Sciatic nerve (tissue), 2 donors: ENCODE measurements at places on chromosomes 13 and 19.

DNA sequence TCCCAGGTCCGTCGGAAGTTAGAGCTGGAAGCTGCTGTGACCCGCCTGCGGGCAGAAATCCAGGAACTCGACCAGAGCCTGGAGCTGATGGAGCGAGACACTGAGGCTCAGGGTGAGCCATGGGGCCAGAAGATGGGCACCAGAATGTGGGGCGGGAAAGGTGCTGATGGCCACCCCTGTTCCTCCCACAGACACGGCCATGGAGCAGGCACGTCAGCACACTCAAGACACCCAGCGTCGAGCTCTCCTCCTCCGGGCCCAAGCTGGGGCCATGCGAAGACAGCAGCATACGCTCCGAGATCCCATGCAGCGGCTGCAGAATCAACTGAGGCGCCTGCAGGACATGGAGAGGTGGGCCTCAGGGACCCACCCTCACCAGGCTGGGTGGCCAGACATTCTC, 2.5 kb downstream of the HAUS5 start:
- no peak for DNase-seq

DNA sequence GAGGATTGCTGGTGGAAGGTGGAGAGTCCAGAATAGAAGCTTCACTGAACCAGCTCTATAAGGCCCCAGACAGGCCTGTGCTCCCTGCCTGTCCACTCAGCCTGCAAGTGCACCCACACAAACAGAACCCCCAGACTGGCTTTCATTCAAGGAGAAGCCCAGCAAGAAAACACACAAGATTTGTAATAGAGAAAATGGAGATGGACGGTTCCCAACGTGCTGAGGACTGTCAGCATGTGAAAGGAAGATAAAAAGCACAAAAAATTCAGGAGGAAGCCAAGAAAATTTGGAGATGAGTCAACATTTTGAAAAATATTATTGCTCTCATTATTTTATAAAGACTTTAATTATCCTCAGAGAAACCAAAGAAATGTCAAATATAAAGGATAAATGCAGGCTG, 218.2 kb upstream of the SLC10A2 start:
- DNase-seq = no peak

GRCh38 chr19:46878613-46879375, 18.0 kb downstream of the ARHGAP35 start:
- DNase-seq = no peak

- peak; percentile 97 for DNase-seq
Measured at GRCh38 chr19:46717034-46717715, at the start of gene PRKD2. PRKD2 (minus strand) TSS chr19:46717114; CDS start chr19:46716370, 744 bp downstream.

DNA sequence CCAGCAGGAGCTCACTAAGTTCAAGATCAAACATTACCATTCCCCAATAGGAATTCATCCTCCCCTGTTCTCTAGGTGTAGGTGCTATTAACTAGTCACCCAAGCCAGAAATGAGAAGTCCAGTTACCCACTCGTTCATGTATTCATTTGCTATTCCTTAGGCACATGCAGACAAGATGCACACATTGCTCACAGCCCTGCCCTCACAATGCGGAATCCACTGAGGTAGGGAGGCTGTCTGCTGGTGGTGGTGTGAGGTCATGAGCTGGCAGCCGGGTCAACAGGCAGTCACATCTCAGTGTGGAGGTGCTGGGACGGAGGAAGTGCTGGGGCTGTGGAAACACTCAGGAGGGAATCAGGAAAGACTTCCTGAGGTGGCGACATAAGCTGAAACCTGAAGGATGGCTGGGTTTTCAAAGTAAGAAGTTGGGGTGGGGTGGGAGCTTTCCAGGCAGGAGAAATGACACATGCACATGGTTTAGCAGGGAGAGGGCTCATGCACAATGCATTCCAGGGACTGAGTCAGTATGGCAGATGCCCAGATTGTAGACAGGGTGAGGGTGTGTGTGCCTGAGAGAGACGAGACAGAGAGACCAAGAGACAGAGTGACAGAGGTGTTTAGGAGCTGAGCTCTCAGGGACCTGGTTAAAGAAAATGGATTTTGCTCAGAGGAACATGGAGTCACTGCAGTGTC, 117.6 kb downstream of the USP12 start:
- no peak for DNase-seq

DNA sequence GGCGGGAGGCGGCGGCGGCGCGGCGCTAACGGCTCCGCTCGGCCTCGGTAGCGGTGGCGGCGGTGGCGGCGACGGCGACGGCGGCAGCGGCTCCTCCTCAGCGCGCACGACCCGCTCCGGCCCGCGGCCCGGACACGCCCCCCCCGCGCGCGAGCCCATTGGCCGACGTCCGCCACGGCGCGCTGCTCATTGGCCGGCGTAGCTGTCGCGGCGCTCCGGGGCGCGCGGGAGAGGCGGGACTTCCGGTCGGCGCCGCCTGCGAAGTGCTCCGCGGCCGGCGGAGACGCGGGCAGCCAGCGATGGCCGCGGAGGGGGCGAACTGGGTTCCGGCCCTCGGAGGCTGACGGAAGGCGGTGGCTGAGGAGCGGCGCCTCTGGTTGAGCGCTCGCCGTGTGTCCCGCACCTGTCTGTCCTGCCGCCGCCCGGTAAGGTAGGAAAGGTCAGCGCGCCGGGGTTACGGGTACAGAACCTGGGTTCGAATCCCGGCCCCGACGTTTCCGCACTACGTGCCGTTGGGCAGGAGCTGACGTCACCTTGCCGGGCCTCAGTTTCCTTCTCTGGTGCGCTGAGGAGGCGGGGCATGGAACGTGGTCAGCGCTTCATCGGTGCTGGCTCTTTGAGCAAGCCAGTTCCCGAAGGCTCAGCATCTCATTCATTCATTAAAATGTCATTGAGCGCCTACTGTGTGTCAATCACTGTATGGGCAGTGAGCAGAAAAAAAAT, at the start of gene ELAVL1:
ELAVL1 (minus strand) TSS at position 108 of the 723 bp plus-strand sequence. CDS start 13,826 bp downstream, outside the sequence.
- peak; percentile 92 for DNase-seq

DNA sequence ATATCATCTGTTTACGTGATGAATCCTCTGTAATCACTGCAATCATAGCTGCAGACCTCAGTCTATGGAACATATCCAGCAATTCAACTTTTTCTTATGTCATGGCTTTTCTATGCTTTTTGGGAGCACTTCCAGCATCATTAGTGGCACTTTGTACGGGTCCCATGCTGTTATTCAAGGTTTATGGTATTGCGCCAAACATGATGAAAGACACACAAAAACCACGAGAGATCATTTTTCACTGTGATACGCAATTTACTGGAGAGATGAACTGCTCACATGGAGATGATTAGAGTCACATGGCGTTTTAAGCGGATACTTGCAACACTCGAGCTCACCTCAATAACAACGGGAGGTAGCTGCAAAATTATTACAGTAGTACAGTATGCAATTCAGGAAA, 2101.7 kb upstream of the PCDH20 start:
- no peak for DNase-seq

- DNase-seq = no peak
Measured at GRCh38 chr19:28971049-28971448, 241.9 kb downstream of the UQCRFS1 start.

DNA sequence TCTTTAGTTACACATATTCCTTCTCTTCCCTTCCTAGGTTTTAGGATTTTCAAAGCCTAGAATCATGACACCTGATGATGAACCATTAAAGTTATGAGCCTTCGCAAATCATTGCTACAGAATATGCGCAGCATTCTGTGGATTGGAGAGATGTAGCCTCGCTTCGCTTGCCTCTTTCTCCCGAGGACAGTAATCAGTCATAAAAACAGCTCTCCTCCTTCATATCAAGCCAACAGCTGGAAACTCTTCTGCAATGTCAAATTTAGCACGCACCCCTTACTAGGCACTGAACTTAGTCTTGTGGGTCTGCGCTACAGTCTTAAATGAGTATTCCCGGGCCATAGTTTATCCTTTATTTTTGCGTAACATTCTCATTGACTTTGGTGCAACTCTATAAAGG, 79.6 kb downstream of the DACH1 start:
- no peak for DNase-seq

DNA sequence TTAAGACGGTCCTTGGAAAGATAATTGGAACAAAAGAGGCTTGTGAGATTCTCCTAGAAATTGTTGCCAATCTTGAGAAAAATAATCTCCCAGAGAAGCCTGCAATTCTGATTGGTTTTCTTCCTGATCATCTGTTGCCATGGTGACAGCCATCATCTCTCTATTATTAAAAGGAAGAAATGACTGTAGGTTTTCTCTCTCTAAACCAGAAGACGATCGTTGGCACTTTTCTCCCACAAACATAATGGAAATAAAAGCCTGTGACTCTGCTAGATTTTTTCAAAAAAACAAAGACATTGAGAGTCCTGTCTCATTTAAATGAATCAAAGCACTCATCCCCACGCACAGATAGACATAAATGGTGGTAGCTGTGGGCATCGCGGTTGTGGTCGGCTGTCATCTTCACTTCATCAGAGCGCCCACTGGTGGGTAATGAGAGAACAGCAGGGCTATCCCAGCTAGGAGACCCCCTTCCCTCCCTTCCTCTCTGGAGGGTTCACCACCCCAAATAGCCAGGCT, 21.7 kb upstream of the CALM3 start:
- no peak for DNase-seq

DNA sequence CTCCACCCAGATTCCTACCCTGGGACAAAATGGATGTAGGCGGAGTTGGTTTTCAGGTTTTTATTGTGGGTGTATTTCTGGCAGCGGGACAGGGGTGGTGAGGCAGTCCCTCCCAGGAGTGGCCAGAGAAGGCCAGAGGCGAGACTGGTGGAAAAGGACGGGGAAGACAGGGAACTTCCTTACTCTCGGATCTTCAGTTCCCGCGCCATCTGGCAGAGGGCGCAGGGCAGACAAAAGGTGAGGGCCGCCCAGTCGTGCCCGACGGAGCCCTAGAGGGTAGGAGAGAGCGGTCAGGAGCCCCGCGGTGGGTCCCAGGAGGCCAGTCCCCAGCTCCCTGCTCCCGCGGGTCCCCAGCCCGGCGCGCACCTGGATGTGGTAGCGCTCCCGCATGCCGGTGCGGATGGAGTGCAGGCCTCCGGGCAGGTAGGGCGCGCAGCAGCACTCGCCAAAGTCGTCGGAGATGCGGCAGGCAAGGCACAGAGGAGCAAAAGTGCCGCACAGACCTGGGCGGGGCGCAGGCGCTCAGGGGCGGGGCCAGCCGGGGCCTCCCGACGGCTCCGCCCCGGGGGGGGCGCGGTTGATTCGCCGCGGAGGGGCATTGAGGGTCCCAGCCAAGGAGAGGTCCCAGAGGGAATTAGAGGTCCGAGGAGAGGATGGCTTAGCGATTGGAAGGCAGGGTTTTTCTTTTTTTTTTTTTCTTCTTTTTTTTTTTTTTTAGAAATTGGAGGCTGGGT, 3.0 kb downstream of the CNFN start:
- peak; percentile 75 for DNase-seq

DNA sequence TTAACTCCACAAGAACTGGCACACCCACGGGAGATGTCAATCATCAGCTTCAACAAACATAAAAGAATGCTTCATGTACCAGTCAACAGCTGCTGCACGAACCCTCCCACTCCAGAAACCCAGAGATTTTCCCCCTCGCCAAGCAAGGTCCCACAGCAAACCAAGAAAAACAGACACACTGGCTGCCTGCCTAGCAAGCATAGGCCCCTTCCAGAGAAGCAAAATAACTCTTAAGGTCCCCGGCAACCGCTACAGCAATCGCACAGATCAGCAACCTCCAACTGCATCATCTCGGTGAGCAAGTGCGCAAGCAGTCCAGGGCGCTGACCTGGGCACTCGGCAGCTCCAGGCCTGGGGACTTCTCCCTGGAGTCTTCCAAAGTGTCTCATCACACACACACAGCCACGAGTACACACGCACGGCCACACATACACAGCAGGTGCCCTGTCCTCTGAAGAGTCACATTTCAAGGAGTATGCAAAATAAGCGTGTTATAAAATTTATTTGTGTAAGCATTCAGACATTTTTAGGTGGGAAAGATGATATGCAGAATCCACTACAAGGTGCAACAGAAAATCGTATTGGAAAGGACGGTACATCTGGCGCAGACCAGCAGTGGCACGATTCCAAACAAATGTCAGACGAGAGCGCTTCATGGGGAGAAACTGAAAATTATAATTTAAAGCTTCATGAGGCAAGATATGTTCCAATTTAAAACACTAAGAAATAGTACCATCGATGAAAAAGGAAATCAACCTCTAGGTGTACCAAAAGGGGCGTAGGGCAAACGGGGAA, 125.0 kb downstream of the STK24 start:
- DNase-seq = peak; percentile 80

DNA sequence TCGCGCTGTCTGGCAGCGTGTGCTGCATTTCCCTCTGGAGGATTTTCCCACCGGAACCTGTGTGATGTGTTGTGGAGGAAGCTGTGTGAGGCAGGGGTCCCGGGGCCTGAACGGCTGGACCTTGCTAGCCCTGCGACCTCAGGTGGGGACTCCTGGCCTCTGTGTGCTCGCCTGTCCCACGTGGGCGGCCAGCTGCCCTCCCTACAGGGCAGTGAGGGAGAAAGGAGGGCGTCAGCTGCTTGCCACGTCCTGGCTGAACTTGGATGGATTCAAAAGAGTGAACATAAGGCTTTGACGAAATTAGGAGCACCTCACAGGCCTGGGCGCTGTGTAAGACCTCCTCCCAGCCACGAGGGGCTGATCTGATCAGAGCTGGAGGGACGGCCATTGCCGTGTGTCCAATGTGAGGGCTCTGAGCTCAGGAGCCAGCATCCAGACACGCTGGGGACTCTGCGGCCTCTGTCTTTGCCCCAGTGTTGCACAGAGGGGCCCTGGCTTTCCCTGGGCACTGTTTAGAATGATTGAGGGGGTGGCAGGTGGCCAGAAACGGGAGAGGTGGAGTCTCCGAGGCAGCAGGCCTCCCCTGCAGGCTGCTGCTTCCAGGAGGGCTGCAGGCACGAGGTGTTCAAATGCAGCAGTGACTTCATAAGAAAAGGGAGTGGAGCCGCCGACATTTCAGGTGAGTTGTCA, 13.0 kb downstream of the TFDP1 start:
- peak; percentile 44 for DNase-seq

DNA sequence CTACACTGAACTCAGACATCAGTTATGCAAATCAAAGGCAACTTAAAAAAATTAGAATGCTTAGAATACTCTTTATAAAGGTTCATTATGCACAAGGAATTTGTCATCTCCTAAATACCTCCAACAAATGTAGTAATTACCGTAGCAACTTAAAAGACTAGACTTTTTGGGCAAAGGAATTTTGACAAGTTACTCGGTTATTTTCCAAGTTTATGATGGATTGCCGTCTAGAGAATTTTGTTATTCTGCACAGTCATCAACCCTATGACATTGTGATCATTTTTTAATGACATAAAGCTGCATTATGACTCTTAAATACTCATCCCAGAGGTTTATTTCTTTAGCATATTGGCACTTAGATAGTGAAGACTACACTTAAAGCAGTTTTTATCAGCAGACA, 71.9 kb downstream of the TRPC4 start:
- DNase-seq = no peak
